ENCODE measurements at places on chromosomes 6 and 20.

- DNase-seq: no peak
These were observed 220.5 kb upstream of the SSTR4 start for GRCh38 chr20:22814471-22815205.

DNA sequence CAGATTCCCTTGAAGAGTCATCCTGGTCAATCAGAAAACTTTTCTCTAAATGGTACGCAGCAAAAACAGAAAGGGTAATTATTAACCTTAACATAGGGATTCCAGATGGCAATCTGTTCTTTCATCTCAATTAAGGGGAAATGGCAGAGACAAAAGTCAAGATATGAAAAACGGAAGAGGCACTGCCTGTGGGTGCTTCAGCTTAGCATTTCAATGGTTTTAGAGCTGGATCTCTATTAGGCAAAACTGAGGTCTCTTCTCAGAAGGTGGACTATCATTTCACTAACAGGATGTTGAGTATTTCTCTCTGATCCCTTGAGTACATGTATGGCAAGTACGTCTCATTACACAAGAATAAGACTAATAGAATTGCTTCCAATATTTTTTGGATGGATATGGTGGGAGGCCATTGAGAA lies 296.9 kb downstream of the HIVEP2 start:
- no peak for DNase-seq

DNA sequence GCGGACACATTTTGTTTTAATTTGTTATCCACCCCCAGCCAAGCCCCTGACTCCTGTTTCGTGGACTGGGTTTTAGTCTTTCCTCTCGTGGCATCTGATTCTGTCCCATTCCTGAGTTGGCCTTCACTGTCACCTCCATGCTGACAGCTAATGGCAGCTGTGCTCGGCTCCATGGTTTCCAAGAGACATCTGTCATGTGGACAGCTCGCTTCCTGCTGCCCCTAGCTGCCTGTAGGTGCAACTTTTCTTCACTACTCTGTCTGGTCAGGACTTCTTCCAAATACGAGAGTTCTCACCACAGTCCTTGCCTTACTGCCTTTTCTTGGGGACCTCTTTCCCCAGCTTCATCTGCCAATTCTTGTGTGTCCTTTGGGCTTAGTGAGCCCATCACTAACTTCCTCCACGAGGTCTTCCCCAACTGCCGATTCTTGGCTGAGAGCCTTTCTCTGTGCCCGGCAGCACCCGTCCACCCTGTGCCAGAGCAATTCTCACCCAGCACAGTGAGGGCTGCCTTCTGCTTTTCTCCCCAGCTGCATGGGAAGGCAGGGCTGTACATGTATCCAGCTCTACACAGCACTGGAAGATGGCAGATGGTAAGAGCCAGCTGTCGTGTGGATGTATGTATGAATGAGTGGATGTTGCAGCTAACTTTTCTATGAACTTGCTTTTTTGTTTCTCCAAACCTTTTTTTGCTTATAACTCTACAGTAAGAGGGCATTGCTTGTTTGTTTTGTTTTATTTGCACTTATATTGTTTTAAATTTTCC lies 140.4 kb downstream of the F13A1 start:
- no peak for DNase-seq

- no peak for DNase-seq
These were observed 223.6 kb downstream of the SOD2 start for GRCh38 chr6:159469443-159469842.

- no peak for DNase-seq
These were observed 41.7 kb downstream of the PLAGL1 start for GRCh38 chr6:143966312-143966711.

All from NCI-H2081 treated with DMSO at 0.1 percent for 48 hours (cell line).